CD4-positive, alpha-beta T cell treated with Interferon gamma for 1 hour (primary cell): ENCODE measurements at places on chromosomes 7 and 10.

DNA sequence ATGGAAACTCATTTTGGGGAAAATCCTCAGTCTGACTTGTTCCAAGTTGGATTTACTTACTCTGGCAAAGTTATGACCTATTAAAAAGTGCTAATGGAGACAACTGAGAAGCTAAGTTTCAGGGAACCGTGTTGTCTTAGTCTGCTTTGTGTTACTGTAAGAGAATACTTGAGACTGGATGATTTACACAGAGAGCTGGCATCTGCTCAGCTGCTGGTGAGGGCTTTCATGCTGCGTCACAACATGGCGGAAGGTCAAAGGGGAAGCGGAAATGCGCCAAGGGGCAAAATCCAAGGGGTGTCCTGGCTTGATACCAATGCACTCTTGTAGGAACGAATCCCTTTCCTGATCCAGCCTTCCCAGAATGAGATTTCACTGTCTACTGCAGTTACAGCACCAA lies 46.4 kb downstream of the MTURN start:
- no peak for DNase-seq

GRCh38 chr10:3167611-3168330 lies 4.8 kb downstream of the PITRM1 start:
- DNase-seq: no peak

DNA sequence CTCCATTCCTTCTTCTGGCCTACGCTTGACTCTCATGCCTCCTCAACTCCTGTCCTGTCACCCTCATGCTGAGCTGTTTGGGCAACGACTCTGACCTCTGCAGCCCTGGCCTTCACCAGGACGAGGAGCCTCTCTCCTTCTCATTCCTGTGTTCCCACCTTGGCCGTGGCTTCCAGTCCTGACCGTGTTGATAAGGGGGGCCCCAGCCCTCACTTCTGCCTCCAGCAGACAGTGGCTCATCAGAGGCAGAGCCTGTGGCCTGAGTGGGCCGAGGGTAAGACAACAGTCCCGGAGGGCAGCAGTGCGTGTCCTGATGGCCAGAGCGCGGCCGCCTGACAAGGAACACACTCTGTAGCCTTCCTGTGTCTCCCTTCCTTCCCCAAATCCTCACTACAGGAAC lies 61.7 kb upstream of the UBE3C start:
- DNase-seq: no peak

DNA sequence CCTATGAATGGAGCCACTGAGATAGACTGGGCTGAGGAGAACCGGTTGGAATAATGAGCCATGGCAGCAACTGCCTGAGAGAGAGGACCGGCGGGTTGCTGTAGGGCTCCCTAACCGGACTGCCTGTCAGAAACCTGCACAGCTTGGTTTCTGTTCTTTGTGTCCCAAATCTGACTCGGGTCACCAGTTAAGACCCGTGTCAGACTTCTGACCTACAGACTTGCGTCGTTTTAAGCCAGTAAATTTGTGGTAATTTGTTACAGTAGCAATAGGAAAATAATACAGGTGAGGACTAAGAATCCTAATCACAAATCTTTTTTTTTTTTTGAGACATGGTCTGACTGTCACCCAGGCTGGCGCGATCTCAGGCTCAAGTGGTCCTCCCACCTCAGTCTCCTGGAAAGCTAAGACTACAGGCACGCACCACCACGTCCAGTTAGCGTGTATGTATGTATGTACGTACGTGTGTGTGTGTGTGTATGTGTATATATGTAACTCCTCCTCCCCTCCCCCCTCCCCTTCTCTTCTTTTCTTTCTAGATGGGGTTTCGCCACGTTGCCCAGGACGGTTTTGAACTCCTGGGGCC lies 672 bp upstream of the DDX56 start:
- DNase-seq: no peak

GRCh38 chr10:99941942-99942820 lies 67.6 kb downstream of the DNMBP start:
- no peak for DNase-seq

GRCh38 chr10:24223953-24224352 lies 15.0 kb downstream of the KIAA1217 start:
- DNase-seq: no peak

DNA sequence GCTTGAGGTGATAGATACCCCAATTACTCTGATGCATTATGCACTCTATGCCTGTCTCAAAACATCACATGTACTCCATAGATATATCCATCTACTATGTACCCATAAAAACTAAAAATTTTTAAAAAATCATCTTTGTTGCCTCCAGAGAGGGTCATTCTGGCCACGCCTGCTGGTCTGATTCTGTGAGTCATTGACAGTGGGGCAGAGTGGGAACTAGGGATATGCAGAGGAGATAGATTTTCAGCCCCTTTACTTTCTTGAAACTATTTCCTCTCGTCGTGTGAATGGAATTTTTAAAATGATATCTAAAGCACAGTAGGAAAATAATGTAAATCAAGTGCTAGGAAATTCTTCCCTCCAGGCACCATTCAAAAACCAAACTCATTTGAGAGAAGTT lies 715.0 kb upstream of the NRP1 start:
- DNase-seq: no peak

DNA sequence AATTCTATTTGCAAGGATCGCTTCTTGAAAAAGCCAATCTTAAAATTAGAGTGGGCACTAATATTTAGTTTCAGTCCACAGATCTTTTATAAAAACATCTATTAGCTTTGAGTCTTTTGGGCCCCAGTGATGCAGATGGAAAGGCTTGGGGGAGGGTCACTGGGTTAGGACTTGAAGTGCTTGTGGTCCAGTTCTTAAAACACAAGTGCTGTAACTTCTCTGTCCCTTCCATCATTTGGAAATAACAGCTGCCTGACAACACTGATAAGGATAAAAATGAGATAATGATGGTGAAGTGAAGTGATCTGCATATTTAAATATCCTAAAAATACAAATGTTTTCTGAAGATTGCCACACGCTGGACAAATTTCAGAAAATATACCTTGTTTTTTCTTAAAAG lies 37.1 kb upstream of the ZRANB1 start:
- DNase-seq: no peak

DNA sequence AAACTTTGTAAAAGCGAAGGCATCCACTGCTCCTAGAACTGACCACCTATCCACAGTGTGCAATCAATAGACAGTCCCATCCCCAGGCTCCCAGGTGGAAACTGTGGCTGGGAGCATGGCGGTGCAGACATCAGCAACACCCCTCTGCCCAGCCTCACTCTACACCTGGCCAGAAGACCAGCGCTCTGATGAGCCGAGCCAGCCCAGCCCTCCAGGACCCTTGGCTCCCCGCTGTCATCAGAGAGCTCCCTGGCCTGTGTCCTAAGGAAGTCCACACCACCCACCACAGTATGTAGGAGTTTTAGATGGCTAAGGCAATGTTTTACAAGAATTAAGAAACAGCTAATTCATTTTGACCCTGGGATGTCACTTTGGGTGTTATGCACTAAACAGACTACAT lies 81.0 kb downstream of the VOPP1 start:
- no peak for DNase-seq

GRCh38 chr10:131997366-131998049 lies 15.8 kb upstream of the BNIP3 start:
- no peak for DNase-seq

DNA sequence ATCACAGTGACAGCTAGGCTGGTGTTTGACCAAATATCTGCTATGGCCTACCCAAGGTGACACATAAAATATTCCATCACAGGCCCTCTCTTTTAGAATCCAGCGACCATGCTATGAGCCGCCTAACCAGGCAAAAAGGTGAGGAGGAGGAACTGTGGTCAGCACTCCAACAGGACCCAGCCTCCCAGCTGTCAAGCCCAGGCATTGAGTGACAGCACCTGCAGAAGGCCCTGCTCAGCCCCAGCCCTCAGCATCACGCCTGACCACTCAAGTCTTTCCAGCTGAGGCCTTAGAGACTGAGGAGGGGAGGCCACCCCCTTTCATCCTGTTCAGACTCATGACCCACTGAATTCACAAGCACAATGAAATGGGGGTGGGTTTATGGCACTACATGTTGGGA lies 43.0 kb downstream of the CXCL12 start:
- DNase-seq: no peak

- no peak for DNase-seq
Observed at GRCh38 chr10:78805176-78805575, 263.6 kb upstream of the ZMIZ1 start.

DNA sequence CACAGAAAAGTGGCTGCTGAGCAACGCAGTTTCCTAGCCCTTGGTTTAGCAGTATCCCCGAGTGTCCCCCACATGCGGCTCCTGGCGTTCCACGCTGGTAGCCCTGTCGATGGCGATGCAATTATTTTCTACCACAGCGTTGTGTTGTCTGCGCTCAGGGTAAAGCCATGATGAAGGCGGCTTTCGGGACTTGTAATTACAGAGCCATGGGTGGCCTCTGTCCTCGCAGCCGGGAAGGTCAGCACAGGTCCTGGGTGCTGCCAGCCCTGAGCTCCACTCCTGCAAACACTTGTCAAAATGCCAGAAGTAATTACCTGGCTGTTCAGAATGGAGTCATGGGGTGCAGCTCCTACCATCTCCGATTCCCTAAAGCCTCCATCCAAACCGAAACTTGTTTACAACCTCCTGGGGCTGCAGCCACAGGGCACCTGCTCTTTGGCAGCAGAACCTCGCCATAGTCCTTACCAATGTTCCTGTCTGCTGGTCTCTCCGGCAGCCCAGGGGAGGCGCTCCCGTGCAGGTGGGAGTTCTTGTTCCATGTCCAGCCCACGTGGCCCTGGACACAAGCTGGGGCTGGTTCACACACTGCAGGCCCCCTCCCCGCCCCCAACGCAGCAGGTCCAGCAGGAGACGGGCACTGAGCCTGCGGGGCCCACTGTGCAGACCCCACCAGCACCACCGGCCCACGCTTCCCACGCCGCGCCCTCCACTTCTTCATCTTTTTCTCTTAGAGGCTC lies 512.6 kb downstream of the PTPRN2 start:
- DNase-seq: no peak
